Naive B cell (primary cell): ENCODE measurements at places on chromosomes 7 and 10.

GRCh38 chr7:137664846-137665245, 181.9 kb downstream of the DGKI start:
- DNase-seq = no peak

DNA sequence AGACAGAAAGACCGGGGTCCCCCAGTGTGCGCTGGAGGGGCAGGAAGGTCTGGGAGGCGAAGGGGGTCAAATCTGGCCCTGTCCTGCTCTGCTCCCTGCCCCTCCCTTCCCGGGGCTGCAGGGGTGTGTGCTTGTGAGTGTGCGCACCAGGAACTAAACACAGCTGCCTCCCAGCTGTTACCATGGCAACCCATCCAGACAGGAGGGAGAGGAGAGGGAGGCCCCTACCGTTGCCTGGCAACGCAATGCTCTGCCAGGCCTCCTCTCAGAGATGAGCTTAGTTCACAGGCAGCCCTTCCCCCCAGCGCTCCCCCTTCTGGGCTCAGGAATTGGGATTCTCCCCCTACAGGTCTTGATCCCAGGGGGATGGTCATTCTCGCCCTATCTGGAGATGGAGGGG, 6.1 kb downstream of the NYAP1 start:
- DNase-seq = no peak

GRCh38 chr7:142263598-142264380, 5.9 kb upstream of the PRSS58 start:
- DNase-seq = no peak

DNA sequence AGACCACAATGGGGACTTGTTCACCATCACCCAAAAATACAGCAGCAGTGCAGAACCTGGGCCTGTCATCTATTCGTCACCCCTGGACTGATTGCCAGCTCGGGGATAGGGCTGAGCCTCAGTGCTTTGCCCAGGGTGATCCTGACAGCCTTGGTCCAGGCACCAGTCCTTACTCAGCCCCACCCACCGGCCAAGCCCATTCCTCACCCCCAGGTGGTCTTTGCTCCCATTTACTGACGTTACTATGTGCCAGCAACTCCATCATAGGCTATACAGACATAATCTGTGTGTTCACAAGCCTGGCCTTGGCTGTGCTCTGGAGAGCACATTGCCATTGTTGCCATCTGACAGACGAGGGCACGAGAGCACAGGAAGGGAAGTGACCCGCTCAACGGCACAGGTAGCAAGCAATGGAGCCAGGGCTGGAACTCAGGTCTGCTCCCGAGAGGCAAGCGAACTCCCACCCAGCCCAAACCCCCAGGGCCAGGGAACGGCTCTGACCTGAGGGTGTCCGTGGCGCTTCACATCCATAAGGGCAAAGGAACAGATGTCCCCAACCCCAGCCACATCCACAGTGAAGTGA, 6.8 kb downstream of the ATG9B start:
- DNase-seq = peak; percentile 17

DNA sequence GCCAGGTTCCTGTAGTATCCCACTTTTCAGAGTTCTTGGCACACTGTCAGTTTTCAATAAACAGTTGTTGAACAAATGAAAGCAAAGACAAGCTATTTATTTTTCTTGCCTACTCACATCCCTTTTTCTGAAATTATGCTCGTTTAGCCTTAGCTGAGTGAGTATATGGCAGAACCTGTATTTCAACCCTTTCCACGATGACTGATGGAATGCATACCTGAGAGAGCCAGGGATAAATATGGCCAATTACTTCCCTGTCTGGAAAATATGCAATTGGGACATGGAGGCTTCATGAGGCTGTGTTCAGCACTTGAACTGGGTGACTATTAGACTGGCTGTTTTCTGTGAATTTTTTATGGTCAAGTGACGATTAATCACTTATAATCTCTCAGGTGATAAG, 144.5 kb upstream of the POT1 start:
- no peak for DNase-seq

DNA sequence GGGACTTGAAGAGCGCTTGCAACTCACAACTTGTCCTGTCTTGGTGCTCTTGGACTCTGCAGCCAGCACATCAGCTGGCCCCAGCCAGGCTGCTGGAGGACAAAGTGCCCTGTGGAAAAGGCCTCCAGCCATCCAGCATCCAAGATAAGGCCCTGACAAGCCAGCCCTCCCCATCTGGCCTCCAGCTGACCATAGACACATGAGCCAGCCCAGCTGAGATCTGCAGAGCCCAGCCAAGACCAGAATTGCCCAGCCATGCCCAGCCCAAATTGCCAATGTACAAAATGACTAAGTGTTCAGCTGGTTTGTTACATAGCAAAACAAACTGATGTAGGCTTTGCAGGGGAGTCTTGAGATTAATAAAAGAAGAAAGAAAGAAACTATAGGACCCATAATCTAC, 36.0 kb upstream of the FRMD4A start:
- DNase-seq = no peak

- DNase-seq = no peak
Measured at GRCh38 chr10:29324220-29324841, 35.5 kb downstream of the LYZL1 start.

- DNase-seq = peak; percentile 19
Measured at GRCh38 chr7:150973571-150974451, 4.3 kb downstream of the KCNH2 start.

DNA sequence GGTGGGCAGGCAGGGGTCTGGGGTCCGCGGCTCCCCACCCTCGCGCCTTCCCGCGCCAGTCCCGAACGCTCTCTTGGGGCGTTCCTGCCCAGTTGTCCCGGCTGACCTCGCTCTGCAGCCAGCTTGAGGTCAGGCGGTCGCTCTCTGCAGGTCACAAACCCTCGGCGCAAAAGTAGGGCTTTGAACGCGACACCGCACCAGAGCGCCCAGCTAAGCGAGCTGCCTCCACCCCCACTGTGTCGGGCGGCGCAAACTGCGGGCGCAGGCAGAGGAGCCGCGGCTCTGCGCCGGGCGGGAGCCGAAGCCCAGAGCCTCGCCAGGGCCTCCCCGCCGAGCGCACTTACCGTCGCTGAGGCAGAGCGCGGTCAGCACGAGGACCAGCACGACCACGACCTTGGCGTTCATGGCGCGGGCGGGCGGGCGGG, 284 bp downstream of the CXCL12 start:
- DNase-seq = no peak

DNA sequence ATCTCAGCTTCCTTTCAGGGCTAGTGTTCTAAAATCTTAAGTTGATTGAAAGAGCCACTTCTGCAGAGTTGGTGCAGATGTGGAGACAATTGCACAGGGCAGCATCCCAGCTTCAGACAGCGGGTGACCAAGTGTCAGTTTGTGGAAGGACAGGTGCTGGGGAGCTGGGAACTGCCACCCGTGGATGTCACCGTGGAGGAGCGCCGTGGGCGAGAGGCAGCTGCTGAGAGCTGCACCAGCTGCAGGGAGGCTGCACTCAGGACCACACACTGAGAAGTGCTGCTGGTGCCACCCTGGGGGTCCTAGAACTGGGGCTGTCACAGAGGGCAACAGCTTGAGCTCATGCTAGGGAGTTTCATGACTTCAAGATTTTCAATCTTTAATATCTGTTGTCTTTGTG, 543.0 kb upstream of the FZD8 start:
- no peak for DNase-seq
